Activated CD4-positive, CD25-positive, alpha-beta regulatory T cell (primary cell): ENCODE measurements at places on chromosomes 13 and 19.

- DNase-seq, result no peak
These were observed 15.0 kb downstream of the ZNF350 start for GRCh38 chr19:51971624-51972023.

GRCh38 chr13:98190889-98191444, 13.9 kb upstream of the RNF113B start:
- no peak for DNase-seq

GRCh38 chr19:23439623-23440022, 44.4 kb upstream of the ZNF91 start:
- DNase-seq, result no peak

GRCh38 chr19:38869160-38869835, 8.8 kb downstream of the RINL start:
- no peak for DNase-seq

DNA sequence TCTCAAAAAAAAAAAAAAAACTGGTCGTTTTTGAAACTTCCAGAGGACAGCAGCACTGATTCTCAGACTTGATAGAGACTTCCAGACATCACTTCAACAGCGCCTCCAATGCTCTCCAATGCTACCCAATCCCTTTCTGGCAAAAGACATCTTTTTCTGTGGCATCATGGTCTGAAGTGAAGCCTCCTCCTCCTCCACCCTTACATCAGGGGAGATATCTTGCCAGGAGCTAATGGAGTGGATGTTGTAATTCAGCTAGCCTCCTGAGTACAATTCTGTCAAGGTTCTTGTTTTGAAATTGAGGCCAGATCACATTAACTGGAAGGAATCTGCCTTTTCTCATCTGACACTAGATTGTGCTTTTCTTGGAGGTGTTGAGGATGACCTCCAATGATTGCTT, 24.2 kb downstream of the FXYD5 start:
- DNase-seq, result no peak

- DNase-seq, result peak; percentile 70
These were observed 624 bp downstream of the CTXN1 start for GRCh38 chr19:7925171-7925851.

DNA sequence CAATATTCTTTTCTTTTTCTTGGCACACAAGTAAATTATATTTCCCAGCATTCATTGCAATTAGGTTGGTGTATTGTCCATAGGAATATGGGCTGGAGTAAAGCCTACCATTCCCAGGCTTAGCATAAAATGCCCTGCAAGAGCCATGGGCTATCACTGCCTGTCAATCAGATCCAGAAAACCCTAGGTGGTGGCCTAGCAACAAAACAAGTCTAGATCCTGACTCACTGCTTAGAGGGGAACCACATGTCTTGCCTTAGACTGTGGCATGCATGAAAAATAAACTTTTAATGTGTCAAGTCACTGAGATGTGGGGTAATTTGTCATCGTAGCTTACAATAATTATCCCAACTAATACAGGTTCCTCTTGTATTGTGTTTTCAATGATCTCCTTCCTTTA, 16.2 kb downstream of the SOX21 start:
- no peak for DNase-seq

DNA sequence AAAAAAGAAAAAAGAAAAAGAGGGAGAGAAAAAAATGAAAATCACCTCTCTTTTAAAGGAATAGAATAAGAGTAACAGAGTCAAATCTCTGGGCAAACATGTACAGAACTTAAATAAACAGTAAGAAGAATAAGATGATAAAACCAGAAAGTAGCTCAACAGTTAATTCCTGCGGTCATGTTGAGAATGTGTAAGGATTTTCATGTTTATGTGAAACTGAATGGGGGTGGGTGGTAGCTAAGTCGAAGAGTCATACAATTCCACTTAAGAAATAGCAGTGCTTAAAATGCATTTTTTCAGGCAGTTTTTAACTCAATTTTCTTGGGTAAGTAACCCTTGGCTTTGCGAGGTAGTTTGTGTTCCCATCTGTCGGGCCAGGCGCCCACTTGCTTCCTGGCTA, 60.9 kb downstream of the PEX11G start:
- no peak for DNase-seq

- no peak for DNase-seq
These were observed 67.0 kb upstream of the SERP2 start for GRCh38 chr13:44306371-44307192.

- no peak for DNase-seq
These were observed 2.2 kb downstream of the ABCA7 start for GRCh38 chr19:1041835-1042685.

- DNase-seq, result no peak
These were observed 10.2 kb downstream of the PPP1R37 start for GRCh38 chr19:45103156-45103507.

GRCh38 chr19:8552810-8553209, 24.4 kb downstream of the MYO1F start:
- DNase-seq, result no peak

GRCh38 chr19:46429999-46430398, 1.3 kb upstream of the PNMA8C start:
- DNase-seq, result no peak

DNA sequence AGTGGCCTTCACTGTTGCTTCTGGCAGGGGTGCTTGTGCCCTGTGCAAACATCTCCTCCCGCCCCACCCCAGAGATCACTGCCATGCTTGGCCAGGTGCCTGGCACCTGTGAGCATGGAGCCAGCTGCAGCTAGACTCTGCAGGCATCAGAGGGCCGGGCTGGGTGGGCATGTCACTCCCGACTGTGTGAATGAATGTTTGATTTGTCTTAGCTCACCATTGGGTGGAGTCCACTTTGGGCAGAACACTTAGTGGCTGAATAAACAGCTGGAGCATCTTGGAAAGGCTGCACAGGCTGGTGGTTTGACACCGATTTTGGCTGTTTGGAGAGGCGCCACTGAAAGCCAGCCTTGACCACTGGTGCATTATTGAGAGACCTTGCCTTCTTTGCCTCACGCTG, 267.3 kb downstream of the DLEU7 start:
- DNase-seq, result no peak

DNA sequence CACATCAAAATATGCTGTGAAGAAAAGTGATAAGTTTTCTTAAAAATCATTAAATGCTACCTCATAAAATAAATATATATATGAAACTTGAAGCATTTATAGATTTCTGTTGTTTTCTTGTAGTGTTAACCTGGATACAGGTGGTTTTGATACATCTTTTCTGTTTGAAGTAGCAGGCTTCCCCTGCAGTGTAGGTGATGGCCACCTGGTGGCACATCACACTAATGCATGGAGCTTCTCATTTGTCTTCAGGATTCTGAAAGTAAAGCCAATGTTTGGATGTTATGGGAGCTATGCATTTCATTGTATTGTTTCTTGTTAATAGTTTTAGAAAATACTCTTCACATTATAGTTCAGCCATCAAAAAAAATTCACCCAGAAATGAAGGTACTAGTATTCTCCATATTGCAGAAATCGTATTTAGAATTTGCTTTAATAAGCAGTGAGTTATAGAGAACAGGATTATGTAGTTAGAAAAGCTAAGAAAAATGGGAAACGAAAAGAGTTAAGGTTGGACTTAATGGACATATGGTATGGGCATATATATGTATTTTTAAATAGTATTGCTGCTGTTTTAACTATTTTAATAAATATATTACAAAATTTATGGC, 18.7 kb downstream of the GPR180 start:
- DNase-seq, result no peak

DNA sequence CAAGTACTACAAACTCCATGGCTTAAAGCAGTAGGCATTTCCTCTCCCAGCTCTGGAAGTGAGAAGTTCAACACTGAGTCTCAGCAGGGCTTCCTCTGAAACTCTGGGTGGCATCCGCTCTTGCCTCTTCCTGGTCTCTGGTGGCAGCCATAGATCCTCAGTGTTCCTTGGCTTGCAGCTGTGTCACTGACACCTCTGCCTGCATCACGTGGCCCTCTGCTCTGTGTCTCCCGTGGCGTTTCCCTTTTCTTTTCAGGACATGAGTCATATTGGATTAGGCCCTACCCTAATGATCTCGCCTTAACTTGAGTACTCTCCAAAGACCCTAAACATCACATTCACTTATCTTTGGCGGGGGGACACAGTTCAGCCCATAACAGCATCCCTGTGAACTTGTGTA, 466.7 kb downstream of the MYO16 start:
- no peak for DNase-seq

GRCh38 chr19:46624958-46625661, at the start of gene PTGIR:
Gene PTGIR (minus strand): TSS chr19:46625089. CDS start chr19:46624225, 864 bp downstream.
- DNase-seq, result no peak

GRCh38 chr19:4593409-4593851, 33.9 kb upstream of the SEMA6B start:
- DNase-seq, result no peak
